Heart right ventricle (tissue), 16 donors: ENCODE measurements at places on chromosomes 7 and 10. TPM values are rescaled to one million over a fixed set of nuclear protein-coding genes. Genes with fewer than 3 reads are reported as not detected.

Gene CDK14
- total RNA-seq, result 26.8 TPM

- H3K4me3 ChIP-seq, result no peak overlapping the region
- DNase-seq, result no peak
- no peaks in the 10 kb centered on the region for H3K4me1 ChIP-seq
- H3K27ac ChIP-seq, result no peak overlapping the region
- no peaks in the 10 kb centered on the region for H3K36me3 ChIP-seq
Measured at GRCh38 chr10:8817299-8817698, 762.8 kb downstream of the GATA3 start.

DNA sequence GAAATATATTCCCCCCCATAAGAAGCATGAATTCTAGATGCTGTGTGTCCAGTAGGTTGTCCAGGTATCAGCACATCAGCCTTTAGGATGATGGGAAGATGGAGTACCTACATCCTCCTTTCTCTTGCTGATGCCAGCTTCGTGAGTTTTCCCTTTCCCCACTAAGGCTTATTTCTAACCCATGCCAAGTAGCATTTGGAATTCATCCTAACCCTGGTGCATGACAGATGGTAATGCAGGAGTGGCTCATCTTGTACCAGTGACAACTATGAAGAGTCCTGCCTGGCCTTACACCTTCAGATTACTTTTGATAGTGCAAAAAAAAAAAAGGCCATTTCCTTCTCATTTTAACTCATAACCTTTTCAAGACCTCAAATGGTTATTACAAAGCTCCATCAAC is 58.7 kb downstream of the ARHGAP21 start:
- no peaks in the 10 kb centered on the region for H3K4me1 ChIP-seq
- H3K36me3 ChIP-seq, result peaks cover 32% of the 10 kb centered on the region
- H3K4me3 ChIP-seq, result no peak overlapping the region
- H3K27ac ChIP-seq, result no peak overlapping the region

Gene PLAC9
- 41.7 TPM for total RNA-seq

DNA sequence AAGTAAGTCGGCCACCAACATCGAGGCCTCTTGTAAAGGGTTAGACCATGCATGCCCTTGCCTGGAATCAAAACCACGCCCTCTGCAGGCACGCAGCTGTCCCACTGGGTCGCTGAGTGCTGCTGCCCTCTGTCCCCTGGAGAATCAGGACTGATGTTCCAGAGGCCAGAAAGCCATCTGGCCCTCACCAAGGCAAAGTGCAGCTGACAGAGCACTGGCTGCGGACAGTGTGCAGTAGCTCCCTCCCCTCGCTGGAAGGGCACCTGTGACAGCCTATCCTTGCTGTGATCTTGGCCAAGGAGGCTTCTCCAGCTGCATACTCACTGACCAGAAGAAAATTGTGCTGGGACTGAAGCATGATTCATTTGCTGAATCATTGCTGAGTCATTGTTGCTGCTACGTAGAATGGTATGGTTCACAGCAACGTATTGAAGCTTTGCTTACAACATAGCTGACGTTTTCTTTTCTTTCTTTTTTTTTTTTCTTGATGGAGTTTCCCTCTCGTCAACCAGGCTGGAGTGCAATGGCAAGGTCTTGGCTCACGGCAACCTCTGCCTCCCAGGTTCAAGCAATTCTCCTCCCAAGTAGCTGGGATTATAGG is 30.4 kb downstream of the DDC start:
- H3K4me1 ChIP-seq, result no peaks in the 10 kb centered on the region
- H3K4me3 ChIP-seq, result no peak overlapping the region
- H3K27me3 ChIP-seq, result peaks cover 15% of the 10 kb centered on the region
- no peaks in the 10 kb centered on the region for H3K36me3 ChIP-seq
- DNase-seq, result no peak

DNA sequence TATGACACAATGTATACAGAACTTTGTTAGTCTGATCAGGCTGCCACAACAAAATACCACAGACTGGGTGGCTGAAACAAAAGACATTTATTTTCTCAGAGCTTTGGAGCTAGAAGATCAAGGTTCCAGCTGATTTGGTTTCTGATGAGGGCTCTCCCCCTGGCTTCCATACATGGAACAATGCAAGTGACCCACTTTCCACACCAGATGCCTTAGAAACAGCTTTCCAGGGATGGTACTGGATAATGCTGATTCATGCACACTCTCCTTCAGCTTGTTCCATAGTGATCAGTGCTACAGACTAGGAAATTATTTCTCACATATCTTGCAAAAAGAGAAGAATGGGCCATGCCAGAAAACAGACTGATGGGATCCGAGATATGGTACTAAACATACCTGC is 1274.9 kb upstream of the SORCS1 start:
- H3K27me3 ChIP-seq, result no peaks in the 10 kb centered on the region
- DNase-seq, result no peak
- H3K4me1 ChIP-seq, result no peaks in the 10 kb centered on the region
- no peaks in the 10 kb centered on the region for H3K36me3 ChIP-seq
- no peak overlapping the region for H3K4me3 ChIP-seq
- no peak overlapping the region for H3K27ac ChIP-seq

DNA sequence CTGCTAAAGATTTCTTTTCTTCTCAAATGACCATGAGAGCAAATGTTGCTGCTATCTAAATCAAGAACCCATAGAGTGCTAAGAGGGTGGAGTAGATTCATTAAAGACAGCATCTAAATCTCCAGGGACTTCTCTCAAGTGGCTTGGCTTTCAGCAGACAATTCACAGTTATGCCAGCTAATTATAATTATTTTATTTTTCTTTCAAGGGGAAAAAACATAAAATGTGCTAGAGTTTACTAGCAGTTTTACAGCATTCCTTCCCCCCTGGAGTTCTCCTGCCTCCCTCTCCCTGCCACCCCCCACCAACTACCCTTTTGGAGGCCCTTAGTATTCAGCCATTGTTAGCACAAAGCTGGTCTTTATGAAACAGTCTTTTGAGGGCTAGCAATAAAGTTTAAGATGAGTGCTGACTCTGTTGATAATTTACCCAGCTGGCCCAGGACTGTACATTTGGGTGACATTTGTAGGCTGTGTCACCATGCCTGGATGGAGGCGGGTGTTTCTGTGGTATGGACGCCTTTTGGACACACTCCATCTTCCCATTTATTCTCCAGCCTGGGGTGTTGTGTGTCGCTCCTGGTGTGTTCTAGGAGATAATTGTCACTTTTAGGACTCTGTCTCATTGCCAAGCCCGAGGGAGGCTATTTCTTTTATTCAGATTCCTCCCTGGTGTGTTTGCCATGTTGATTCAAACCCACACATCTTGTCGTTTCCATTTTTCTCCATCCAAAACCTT is 160.2 kb downstream of the CREB5 start:
- no peak overlapping the region for H3K4me3 ChIP-seq
- H3K36me3 ChIP-seq, result no peaks in the 10 kb centered on the region
- H3K4me1 ChIP-seq, result peaks cover 10% of the 10 kb centered on the region
- no peak for DNase-seq

Gene SPAM1
- total RNA-seq, result not detected

DNA sequence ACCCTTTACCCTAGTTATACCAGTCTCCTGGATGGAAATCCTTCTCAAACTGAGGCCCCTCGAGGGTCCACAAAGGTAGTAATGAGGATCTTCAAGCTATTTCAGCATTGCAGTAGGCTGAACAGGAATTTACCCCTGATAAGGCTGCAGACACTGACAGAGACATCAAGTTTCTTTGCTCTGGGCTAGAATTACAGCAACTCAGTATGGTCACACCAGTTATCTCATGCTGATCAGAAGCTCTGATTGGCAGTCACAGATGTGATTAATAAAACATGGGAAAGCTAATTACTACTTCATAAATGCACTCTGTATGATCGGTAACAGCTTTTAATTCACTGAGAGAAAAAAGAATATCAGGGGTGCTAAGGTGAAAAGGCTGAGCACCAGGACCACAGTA is 30.6 kb downstream of the FAM204A start:
- no peaks in the 10 kb centered on the region for H3K27me3 ChIP-seq
- no peak for DNase-seq
- no peaks in the 10 kb centered on the region for H3K36me3 ChIP-seq

DNA sequence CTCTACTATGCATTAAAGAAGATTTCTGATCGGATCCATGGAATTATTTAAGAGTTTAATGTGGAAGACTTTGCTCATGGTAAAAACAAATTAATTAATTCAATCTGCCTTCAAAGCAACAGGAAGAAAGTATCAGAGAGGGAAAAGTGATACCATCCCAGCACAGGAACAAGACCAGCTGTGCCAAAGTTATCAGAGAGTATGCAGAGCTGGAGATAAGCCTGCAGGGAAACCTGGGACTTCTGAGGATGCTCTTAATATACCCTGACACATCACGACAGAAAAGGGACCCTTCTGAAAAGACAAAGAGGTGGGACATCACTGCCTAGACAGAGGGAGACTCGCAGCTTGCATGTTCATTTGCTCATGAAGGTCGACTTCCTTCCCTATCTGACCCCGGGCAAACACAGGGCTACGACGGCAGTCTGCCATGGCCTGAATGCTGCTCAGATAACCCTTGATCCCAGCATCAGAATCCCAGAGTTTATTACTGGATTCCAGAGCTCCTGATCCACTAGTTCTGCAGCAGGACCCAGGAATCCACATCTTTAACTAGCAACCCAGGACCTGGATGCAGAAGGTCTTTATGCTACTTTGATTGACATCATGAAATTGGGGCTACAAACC is 29.5 kb downstream of the FAM171A1 start:
- H3K4me3 ChIP-seq, result no peak overlapping the region
- H3K36me3 ChIP-seq, result no peaks in the 10 kb centered on the region
- DNase-seq, result no peak
- H3K4me1 ChIP-seq, result no peaks in the 10 kb centered on the region
- no peaks in the 10 kb centered on the region for H3K27me3 ChIP-seq
